Activated T-helper 17 cell treated with anti-CD3 and anti-CD28 coated beads, Interleukin-2, amount 50 U/mL, for 72 hours (primary cell): ENCODE measurements at places on chromosomes 7 and 10.
A peak's percentile ranks its signal among the peaks of the same experiment; 100 is the strongest.

DNA sequence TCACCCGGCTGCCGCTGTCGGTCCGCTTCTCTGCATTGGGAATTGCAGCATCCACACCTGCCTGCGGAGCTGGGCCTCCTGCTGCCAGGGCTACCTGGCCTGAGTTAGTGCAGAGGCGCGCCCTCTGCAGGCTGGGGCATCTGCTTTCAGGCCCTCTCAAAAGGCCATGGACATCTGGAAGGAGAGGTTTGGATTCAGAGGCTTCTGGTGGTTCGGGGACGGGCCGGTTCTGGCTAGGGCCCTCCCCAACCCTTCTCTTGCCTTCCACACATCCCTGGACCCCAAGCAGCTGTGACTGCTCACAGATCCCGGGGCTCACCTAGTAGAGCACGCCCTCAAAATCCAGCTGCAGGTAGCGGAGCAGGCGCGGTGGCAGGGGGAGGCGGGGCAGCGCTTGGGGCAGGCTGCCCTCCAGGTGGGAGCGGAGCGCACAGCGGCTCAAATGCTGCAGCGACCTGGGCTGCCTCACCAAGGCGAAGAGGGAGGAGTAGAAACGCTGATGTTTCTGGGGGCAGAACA lies 8.4 kb upstream of the GBX1 start:
- ATAC-seq: no peak

DNA sequence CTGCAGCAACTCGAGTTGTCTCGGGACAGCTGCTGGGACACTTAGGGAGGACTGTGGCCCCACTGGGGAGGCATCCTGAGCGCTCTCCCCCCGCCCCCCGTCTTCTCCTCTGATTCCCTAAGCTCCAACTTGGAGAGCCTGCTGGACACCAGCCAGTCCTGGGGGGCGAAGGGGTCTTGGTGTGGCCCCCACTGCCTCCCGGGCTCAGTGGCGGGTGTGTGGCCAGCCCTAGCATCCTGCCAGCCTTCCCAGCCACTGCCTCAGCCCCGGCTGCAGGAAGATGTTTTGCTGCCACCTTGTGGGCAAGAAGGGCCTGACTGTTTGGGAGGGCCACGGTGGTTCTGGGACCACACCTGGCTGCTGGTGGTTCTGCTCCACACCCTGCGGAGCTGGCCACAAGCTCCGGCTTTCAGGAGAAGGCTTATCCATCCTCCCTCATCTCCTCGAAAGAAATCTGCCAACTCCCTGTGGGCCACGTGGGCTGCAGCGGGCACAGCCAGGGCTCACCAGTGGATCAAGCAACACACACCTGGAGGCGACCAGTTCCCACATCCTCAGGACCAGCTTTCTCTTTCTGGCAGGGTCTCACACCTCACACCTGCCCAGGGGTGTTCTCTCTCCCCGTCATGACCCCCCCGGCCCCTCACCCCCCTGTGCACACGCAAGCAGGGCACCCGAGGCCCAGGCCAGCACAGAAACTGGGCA lies 24.8 kb downstream of the AGAP3 start:
- peak; percentile 85 for ATAC-seq

DNA sequence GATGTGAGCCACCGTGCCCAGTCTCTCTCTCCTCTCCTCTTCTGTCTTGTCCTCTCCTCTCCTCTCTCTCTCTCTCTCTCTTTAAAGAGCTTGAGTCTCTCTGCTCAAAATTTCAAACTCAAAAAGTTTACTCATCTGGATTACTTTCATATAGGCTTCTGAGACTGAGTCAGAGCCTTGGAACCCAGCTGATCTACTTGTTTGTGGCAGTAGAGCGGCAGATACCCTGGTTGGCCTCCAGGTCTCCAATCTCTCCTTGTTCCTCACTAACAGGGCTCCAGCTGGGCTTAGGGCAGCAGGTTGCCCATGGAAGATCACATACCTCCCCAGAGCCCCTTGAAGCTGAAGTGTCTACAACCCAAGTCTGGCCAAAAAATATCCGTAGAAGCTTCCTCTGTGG lies 51.0 kb downstream of the HHEX start:
- ATAC-seq: no peak

- no peak for ATAC-seq
These were observed 45.2 kb upstream of the NPFFR1 start for GRCh38 chr10:70328967-70329366.

GRCh38 chr10:101903827-101904550 lies 60.4 kb upstream of the KCNIP2 start:
- ATAC-seq: peak; percentile 62

GRCh38 chr7:129308047-129308446 lies 83.2 kb downstream of the AHCYL2 start:
- ATAC-seq: no peak

GRCh38 chr10:71888623-71889387 lies 37.8 kb upstream of the PSAP start:
- ATAC-seq: peak; percentile 92

DNA sequence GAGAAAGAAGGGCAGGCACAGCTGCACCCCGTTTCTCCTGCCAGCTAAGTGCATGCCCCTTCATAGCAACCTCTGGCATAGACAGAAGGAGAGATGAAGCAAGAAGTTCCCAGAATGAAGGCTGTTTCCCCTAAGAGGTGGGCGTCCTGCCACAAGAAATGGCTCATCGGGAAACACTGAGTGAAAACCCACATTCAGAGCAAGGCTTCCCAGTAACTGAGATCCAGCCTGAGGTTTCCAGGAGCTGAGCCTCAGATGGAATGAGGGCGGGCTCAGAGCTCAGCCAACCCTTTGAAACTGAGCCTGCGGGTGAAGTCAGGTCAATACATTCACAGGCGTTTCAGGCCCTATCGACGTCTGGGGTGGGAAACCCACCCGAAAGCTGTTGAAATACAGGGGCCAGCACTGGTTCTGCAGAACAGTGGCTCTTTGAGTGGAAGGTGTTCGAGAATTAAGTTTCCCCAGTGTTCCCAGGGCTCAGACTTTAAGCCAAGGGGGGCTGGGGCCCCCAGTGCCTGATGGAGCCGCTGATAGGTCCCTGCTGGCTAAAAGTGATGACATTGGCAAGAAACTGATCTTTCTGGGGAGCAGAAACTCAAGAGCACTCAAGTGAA lies 510.2 kb downstream of the RPS24 start:
- ATAC-seq: peak; percentile 54

DNA sequence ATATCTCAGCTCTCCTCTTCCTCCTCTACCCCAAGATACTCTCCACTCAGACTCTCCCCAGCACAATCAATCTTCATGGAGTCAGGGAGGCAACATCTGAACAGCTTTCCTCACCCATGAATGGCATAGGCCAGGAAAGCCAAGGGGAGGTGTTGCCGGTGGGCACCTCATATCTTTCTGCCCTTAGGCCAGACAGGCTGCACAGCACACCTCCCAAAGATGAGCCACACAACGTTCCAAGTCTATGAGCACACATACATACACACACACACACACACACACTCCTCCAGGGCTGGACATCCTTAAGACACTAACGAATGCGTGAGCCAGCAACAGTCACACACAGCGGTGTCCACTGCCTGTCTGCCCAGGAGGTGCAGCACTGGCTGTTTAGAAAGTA lies 17.7 kb downstream of the COBL start:
- no peak for ATAC-seq

DNA sequence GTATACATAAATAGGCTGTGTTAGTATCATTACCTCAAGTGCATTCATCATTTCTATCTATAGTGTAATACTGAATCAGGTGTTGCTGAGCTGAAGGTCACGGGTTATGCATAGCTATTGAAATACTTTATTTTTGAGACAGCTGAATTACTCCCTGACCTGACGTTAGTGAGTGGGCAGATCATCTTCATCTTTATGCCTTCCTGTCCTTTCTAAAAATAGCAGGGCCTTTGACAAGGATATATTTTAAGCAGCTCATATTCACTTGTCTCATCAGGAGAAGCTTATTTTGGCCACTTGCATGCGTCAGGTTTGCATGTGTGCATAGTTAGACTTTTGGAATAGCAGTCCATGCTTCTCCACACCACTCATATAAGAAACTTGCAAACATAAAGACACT lies 63.6 kb upstream of the DKK1 start:
- ATAC-seq: no peak

DNA sequence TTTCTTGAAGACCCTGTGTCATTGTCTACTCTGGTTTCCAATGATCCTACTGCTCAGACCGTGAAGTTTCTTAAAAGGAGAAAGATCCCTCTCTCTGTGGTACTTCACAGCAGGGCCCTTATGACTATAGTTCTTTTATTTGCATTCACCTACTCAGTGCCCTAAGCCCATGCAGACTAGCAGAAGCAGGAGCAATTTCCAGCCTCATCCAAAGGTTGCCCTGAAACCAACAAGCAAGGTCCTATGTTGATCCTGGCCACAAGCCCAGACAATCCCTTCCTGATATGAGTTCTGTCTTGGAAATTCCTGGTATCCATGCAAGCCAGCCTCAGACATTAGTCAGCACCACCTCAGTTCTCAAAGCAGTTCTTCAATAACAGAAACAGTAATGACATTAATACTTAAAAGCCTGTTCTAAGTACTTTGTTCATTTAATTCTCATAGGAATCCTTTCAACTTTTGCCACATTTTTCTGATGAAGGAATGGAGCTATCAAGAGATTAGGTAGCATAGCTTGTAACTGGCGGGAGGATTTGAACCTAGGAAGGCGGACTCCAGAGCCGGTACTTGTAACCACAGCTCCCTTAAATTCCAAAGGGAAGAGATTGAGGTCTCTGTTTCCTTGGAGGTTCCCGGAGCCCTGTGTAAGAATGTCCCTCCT lies 58.1 kb upstream of the ST8SIA6 start:
- ATAC-seq: peak; percentile 74
